Glomerular endothelial cell (primary cell): ENCODE measurements at places on chromosomes 4 and X. TPM values are rescaled to one million over a fixed set of nuclear protein-coding genes. Genes with fewer than 3 reads are reported as not detected.

JCHAIN gene
- total RNA-seq = not detected in 2 replicates

ARMCX2 gene
- total RNA-seq = 40.2 and 56.6 TPM in 2 replicates

ABLIM2 gene
- 0.29 and 0.99 TPM in 2 replicates for total RNA-seq

STATH gene
- not detected in 2 replicates for total RNA-seq

CTAG2 gene
- not detected in 2 replicates for total RNA-seq

GRCh38 chr4:42352049-42352448 lies 45.2 kb upstream of the SHISA3 start:
- DNase-seq = no peak

DNA sequence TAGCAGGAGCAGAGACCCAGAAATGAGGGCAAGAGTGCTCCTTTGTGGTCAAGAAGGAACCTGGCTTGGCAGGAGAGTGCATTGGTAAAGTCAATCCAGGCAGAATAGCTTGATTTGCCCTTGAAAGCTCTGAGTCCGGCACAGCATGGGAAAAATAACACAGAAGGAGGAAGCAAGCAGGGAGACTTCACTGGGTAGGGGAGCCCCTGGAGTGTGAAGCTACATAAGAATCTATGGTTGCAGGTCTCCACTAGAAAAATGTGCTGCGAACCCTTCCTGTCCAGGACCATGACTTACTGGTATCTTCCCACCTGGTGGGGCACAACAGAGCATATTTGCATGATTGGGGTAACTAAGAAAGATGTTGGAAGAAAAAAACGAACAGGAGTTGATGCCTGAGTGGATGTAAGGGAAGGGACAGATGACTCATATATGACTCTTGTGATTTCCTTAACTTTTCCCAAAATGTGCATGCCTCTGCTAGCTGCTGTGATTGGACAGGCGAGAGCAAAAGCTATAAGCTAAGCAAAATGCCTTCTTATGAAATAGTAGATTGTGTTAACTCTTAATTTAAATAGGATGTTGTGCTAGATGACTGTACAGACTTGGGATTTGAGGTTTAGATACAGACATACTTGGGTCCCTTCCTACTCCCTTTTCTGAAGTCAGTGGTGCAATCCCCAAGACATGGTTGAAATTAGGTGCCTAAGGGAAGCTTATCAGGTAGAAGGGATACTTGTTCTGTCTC lies 3.3 kb downstream of the IL13RA1 start:
- DNase-seq = no peak

- no peak for DNase-seq
Measured at GRCh38 chr4:152052451-152053057, 291.7 kb upstream of the GATB start.

DNA sequence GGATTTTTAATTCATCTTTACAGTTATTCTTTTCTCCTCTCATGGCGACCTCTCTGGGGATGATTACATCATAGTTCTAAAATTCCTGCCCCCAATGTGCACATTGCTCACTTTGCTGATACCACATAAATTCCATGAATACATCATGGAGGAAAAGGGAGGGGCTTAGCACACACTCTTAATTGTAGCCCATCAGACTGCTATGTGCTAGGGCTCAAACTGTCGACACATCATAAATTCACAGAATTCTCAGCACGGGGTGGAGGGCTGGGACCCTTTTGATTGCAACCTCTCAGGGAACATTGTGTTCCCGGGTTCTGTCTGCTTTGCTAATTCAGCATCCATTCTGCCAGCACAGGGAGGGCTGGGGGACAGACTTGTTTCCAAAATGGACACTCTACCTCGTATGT lies 592.9 kb downstream of the BCOR start:
- DNase-seq = no peak

GRCh38 chr4:174631901-174632758 lies 109.8 kb upstream of the HPGD start:
- DNase-seq = no peak

- DNase-seq = no peak
Measured at GRCh38 chrX:129792586-129793291, 13.0 kb downstream of the SASH3 start.

DNA sequence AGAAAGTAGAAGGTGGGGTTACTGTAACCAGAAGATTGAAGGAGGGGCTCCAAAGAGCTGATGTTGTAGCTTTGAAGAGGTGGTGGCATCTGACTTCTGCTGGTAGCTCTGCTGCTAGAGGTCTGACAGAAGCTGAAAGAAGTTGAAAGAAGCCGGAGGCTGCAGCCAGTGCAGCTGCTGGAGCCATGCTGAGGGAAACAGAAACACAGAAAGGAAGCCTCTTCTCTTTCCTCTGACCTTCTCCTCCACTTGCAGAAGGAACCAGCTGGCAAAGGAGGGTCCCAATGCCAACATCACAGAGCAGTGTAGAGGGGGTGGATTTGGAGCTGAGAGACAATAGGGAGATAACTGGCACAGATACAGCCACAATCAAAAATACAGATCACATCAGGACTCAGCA lies 89.3 kb upstream of the HHIP start:
- no peak for DNase-seq

DNA sequence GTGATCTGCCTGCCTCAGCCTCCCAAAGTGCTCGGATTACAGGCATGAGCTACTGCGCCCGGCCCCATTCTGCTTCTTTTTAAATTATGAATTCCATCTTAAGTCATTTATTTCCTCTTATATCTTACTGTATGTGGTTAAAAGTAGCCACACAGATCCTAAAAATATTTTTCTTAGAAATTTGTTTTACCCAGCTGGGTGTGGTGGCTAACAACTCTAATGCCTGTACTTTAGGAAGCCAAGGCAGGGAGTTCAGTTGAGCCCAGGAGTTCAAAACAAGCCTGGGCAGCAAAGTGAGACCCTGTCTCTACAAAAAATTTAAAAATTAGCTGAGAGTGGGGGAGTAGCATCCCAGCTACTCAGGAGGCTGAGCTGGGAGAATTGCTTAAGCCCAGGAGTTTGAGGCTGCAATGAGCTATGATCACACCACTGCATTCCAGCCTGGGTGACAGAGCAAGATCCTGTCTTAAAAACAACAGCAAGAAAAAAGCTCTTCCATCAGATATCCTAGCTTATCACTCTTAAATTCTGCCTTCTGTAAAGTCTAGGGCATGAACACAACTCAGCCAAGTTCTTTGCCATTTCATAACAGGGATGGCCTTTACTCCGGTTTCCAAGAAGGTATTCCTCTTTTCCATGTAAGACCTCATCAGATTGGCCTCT lies 15.1 kb upstream of the AFF1 start:
- no peak for DNase-seq

- DNase-seq = no peak
Measured at GRCh38 chrX:75648803-75649588, 126.2 kb upstream of the ZDHHC15 start.
